GM23338 (cell line): ENCODE measurements at places on chromosomes 6 and 20. TPM values are rescaled to one million over a fixed set of nuclear protein-coding genes. Genes with fewer than 3 reads are reported as not detected.

GRCh38 chr6:161228921-161229591 lies 44.8 kb downstream of the AGPAT4 start:
- no peaks in the 10 kb centered on the region for H3K27me3 ChIP-seq
- H3K36me3 ChIP-seq: peaks cover 13% of the 10 kb centered on the region; the same call in 1 of the 2 replicates
- H3K27ac ChIP-seq: peak overlapping the region; percentile 47
- H3K4me3 ChIP-seq: no peak overlapping the region

GRCh38 chr6:47047479-47048407 lies 5.6 kb upstream of the ADGRF1 start:
- no peaks in the 10 kb centered on the region for H3K4me1 ChIP-seq
- peak; percentile 92 for DNase-seq
- no peak overlapping the region for H3K4me3 ChIP-seq
- H3K36me3 ChIP-seq: no peaks in the 10 kb centered on the region

DNA sequence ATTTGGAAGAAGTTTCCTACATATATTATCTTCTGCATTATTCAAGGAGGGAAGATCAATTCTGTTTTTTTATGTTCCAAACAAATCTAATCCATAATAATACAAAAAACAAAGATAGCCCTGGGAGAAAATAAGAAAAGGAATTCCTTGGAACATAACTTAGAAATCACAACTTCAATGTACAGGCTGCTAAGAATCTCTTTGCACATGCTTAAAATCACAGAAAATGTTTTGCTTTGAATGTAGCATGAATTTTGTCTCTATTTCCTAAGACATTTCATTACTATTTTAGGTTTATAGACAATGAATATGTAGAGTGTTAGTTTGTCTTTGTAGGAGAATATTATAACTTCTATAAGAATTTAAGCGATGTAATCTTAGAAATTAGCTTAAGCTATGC lies 700.1 kb downstream of the RNF144B start:
- H3K4me1 ChIP-seq: peaks cover 17% of the 10 kb centered on the region
- H3K27me3 ChIP-seq: no peaks in the 10 kb centered on the region
- no peak overlapping the region for H3K27ac ChIP-seq
- no peak overlapping the region for H3K4me3 ChIP-seq
- no peak for DNase-seq

The SLPI gene
- not detected in 2 replicates for total RNA-seq

The CD109 gene
- total RNA-seq: 5.3 and 6.0 TPM in 2 replicates

The AKIRIN2 gene
- 57.4 and 62.1 TPM in 2 replicates for total RNA-seq

The RIPOR3 gene
- 6.0 and 6.3 TPM in 2 replicates for total RNA-seq

The MYCT1 gene
- total RNA-seq: 1.6 and 2.5 TPM in 2 replicates

GRCh38 chr6:114080891-114081510 lies 110.1 kb upstream of the HDAC2 start:
- DNase-seq: no peak
- peaks cover 11% of the 10 kb centered on the region; the same call in 1 of the 2 replicates for H3K4me1 ChIP-seq
- H3K36me3 ChIP-seq: 0 out of 2 replicates have a peak, but pooled peaks cover 3% of the 10 kb centered on the region
- H3K4me3 ChIP-seq: no peak overlapping the region
